ENCODE measurements at places on chromosomes 5 and 9.

GRCh38 chr5:62909326-62909725 is 330.7 kb downstream of the LRRC70 start:
- DNase-seq: no peak

DNA sequence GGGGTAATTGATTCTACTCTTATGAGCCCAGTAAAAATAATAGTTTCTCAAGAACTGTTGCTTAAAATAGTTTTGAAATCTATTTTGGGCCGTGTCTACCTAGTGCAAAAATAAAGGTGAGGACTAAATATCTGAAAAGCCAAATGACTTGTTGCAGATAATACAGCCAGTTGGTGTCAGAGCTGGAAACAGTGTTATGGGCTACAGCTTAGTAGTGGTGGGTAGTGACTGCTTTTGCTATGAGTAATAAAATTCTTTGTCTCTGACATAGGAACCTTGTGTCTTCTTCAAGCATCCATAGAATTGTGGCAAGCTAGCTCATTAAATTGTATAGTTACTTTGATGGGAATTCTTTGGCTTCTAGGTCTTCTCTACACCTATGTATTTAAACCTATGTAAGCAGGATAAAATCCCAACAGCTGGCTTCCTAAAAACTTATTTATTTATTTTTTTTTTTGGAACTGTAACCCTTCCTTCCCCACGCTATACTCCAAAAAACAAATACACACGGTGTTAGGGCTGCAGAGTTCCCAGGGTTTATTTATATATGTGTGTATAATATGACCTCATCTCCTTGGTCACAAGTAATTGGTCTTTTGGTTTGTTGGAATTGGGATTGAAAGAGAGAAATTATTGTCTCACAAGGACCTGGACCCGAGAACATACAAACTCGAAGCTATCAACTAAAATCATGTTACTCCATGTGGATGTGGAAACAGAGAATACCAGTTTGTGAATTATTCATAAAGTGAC is 138.0 kb downstream of the NUDT12 start:
- no peak for DNase-seq

DNA sequence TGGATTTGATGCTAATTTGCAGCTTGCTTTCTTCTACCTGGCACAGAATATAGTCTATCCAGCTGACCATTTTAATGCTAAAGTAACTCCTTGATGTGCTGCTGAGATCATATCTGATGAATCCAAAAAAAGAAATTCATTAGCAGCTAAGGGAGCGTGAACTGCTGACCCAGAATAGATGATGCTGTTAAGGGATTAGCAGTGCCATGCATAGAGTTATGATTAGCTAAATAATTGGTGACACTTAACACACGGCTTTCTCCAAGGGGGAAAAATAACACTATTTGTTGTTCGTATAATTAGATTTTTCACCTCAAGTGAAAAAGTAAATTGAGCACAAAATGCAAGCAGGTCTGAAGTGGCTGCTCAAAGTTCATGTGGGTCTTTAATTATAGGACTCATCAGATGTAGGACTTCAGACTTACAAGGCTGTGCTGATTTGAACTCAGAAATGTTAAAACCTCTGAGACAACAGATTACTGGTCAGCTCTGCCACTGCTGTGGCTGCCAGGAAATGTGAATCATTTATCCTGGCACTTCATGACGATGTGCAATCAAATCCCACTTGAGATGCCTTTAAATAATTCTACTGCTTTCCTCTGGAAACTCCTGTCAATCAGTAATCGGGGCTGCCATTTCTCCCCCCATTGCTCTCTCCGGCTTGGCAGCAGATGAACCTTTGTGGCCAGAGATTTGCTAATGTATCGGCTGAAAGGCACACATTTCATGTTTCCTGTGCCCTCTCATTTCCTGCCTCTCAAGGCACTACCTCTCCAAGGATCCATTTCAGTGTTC is 291.6 kb upstream of the C9orf72 start:
- no peak for DNase-seq

DNA sequence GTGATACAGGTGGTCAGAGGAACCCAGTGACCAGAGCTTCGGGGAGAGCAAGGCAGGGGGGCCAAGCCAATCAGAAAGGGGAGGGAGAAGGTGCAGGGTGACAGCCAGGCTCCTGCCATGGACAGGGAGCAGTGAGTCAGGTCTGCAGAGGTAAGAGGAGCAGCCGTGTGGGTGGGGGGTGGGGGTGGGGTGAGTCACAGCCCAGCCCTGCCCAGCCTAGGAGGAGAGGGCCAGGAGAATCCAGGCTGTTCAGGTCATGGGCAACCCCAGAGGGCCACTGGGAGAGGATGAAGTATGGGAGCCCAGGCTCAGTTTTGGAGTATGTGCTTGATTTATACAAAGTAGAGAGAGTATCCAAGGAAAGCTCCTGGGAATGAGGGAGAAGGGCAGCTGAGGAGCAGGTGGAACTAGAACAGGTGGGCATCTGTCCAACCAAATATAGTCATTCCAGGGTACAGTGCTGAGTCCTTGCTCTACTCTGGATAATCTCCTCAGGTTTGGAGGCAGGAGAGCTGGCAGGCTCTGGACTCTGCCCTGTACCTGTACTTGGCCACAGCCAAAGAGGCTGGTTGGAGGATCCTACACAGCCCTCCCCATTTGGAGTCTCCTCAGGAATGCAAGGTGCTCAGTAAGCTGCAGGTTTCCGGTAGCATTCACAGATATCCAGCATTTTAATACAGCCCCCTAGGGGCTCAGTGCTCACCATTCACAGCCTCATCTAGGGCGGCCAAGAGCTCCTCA is 1.6 kb downstream of the HBEGF start:
- DNase-seq: no peak

GRCh38 chr5:134568761-134569695 is 43.6 kb downstream of the JADE2 start:
- DNase-seq: no peak

DNA sequence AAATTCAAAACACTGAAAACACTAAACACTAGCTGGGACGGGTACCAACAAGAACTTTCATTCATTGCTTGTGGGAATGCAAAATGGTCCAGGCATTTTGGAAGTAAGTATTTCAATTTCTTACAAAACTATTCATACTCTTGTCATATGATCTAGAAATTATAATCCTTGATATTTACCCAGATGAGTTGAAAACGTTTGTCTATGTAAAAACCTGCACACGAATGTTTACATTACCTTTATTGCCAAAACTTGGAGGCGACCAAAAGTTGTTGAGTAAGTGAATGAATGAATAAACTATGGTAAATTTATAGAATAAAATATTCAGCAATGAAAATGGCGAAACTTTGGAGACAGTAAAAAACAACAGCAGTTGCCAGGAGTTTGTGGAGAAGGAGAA is 222.1 kb upstream of the EDIL3 start:
- DNase-seq: no peak

GRCh38 chr9:118533101-118533500 is 828.9 kb downstream of the TLR4 start:
- DNase-seq: no peak
